ENCODE measurements at places on chromosomes 3 and 15. TPM values are rescaled to one million over a fixed set of nuclear protein-coding genes. Genes with fewer than 3 reads are reported as not detected.

Gene SERINC4
- total RNA-seq = 0.46 TPM

Gene C3orf85
- total RNA-seq = not detected

Gene TMEM42
- 18.2 TPM for total RNA-seq

Gene CFAP91
- 0.48 TPM for total RNA-seq

Gene RPP25
- 14.9 TPM for total RNA-seq

Gene GOLGA8K
- total RNA-seq = 0.35 TPM

Gene HTR3E
- total RNA-seq = not detected

Gene TPRG1
- total RNA-seq = 1.9 TPM

Gene AMOTL2
- total RNA-seq = 147 TPM

Gene ETFA
- 158 TPM for total RNA-seq

Gene VWA5B2
- 0.76 TPM for total RNA-seq

Gene SACM1L
- 33.9 TPM for total RNA-seq

Gene ZMAT3
- total RNA-seq = 7.2 TPM

Gene POPDC2
- total RNA-seq = 3.5 TPM

Gene HGD
- total RNA-seq = 0.65 TPM

Gene KLF15
- 0.65 TPM for total RNA-seq

Gene ZPLD1
- not detected for total RNA-seq

Gene SLC22A13
- total RNA-seq = 0.44 TPM

Gene FGF12
- total RNA-seq = 10.9 TPM

Gene MAP2K1
- 95.5 TPM for total RNA-seq

Gene BLM
- total RNA-seq = 19.1 TPM

Gene GABRA5
- total RNA-seq = not detected

Gene IGSF10
- 0.55 TPM for total RNA-seq

Gene TASOR
- total RNA-seq = 47.1 TPM

Gene RAB6B
- total RNA-seq = 0.52 TPM

Gene MRAS
- 2.4 TPM for total RNA-seq

Gene SHISA5
- 133 TPM for total RNA-seq

Gene CD80
- total RNA-seq = not detected

Gene CCR2
- total RNA-seq = not detected

Gene SEMA7A
- total RNA-seq = 14.5 TPM

Gene TGM5
- total RNA-seq = 1.7 TPM

Gene SAMD7
- not detected for total RNA-seq

Gene ITIH3
- total RNA-seq = not detected

Gene LRRC58
- 28.9 TPM for total RNA-seq

Gene TRH
- not detected for total RNA-seq

Gene MCF2L2
- total RNA-seq = 2.3 TPM

Gene DGKG
- 9.8 TPM for total RNA-seq

Gene UNC13C
- not detected for total RNA-seq

Gene EXD1
- 0.70 TPM for total RNA-seq

Gene PLCD1
- 19.4 TPM for total RNA-seq

Gene STARD5
- 0.41 TPM for total RNA-seq

Gene NEK10
- 4.3 TPM for total RNA-seq

Gene RAD51
- 22.5 TPM for total RNA-seq

Gene AGBL1
- total RNA-seq = not detected

Gene IL20RB
- 3.8 TPM for total RNA-seq

Gene ZNF80
- total RNA-seq = not detected

Gene MEX3B
- not detected for total RNA-seq

Gene GOLGA8N
- 2.4 TPM for total RNA-seq

Gene GRAMD1C
- 14.7 TPM for total RNA-seq

Gene AHSG
- not detected for total RNA-seq

Gene OR5K2
- total RNA-seq = not detected

Gene SLC24A5
- not detected for total RNA-seq

Gene SLC2A2
- not detected for total RNA-seq

Gene PAK6
- 10.7 TPM for total RNA-seq

Gene ITPKA
- 5.3 TPM for total RNA-seq

Gene ADAMTS17
- total RNA-seq = 2.0 TPM

Gene NAALADL2
- 10.6 TPM for total RNA-seq

Gene CACNA1D
- total RNA-seq = not detected

Gene AADAC
- 2.8 TPM for total RNA-seq
